ENCODE measurements at places on chromosomes 6 and 20.

DNA sequence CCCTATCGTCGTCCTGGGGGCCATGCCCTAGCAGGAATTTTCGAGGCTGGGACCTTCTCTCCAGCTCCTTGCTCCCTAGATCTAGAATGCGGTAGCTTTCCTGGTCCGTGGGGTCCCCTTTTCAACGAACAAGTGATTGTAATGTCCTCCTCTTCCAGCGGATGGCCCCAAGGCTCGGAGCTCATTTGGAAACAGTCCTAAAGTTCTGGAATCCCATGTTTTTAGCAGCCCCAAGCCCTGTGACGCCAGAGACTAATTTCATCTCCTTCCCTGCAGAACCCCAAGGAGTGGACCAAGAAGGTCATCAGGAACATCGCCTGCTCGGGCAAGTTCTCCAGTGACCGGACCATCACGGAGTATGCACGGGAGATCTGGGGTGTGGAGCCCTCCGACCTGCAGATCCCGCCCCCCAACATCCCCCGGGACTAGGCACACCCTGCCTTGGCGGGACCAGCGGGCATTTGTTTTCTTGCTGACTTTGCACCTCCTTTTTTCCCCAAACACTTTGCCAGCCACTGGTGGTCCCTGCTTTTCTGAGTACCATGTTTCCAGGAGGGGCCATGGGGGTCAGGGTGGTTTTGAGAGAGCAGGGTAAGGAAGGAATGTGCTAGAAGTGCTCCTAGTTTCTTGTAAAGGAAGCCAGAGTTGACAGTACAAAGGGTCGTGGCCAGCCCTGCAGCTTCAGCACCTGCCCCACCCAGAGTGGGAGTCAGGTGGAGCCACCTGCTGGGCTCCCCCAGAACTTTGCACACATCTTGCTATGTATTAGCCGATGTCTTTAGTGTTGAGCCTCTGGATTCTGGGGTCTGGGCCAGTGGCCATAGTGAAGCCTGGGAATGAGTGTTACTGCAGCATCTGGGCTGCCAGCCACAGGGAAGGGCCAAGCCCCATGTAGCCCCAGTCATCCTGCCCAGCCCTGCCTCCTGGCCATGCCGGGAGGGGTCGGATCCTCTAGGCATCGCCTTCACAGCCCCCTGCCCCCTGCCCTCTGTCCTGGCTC is 48.5 kb downstream of the PYGB start:
- DNase-seq: no peak

DNA sequence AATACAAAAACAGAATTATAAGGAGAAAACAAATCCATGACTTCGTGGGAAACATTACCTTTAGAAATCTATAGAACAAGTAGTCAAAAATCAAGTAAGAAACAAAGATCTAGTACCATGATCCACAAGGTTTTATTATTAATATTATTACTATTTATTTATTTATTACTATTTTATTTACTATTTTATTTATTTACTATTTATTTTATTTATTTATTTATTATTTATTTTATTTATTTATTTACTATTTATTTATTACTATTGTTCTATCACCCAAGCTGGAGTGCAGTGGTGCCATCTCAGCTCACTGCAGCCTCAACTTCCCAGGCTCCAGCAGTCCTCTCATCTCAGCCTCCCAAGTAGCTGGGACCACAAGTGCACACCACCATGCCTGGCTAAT is 13.5 kb upstream of the ELMO2 start:
- DNase-seq: no peak

- DNase-seq: no peak
These were observed 19.8 kb upstream of the VSTM2L start for GRCh38 chr20:37882961-37883712.

DNA sequence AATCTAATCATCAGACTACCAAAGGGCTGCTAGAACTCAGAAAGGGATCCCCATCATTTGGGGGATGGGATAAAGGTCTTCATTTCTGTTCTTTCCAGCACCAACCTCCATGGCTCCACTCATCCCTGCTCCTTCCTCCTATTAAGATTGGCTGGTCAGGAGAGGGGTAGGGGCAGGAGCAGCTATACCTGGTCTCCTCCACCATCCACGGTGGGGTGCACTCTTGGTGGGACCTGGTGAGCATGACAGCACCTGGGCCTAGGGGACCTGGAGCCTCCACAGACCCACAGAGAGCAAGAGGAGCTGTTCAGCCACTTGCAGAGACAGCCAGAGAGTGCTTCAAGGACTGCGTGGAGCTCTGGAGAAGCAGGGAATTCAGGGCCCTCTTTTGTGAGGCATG is 6.1 kb upstream of the ULBP2 start:
- DNase-seq: no peak

DNA sequence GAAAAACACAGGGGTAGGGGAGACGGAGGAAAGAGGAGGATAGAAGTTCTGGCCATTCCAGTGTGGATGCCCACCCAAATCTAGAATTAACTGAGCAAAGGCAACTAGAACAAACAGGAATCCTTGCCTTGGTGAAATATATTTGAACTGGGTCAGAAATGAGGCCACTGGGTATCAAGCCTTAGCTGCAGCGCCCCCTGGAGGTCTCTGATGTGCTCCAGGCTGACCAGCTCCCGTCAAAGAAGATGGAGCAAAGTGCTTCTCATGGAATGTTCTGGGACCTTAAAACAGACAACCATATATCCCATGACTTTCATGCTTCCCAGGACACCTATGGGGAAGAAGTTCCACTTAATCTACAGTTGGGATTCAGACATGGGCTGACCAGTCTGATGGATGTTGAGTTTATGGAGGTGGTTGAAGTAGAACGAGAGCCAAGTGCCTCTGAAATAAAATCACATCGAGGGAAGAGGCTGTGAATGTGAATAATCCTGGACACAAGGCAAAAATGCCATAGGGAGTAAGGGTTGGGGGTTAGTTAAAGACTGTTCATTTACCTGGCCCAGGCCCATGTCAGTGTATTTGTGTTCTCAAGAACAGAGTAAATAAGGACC is 50.4 kb downstream of the HLA-DPB1 start:
- no peak for DNase-seq

DNA sequence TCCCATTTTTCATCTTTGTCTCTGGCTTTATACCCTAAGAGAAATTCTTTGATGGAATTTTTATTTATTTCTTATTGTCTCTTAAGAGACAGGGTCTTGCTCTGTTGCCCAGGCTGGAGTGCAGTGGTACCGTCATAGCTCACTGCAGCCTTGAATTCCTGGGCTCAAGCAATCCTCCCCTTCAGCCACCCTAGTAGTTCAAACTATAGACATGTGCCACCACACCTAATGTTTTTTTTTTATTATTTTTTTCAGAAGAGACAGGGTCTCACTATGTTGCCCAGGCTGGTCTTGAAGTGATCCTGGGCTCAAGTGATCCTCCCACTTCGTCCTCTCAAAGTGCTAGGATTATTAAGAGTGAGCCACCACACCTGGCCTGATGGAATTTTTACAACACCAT is 40.5 kb downstream of the FKBP5 start:
- no peak for DNase-seq

DNA sequence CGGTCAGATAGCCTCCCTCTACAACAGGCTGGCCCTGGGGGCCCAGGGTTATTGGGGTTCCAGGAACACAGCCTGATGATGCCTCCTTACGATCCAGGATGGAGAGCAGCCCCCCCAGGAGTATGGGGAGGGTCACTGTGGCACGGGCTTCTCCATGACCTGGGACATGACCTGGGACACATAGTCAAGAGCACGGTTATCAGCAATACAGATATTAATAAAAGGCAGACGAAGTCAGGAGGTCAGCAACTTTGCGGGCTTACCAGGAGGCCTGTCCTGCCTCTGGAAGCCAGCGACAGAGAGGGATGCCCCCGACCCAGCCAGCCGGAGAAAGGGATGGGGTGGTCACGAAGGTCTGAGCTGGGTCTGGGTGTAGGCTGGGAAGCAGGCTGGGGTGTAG is 795 bp downstream of the MMP24OS start:
- DNase-seq: no peak

DNA sequence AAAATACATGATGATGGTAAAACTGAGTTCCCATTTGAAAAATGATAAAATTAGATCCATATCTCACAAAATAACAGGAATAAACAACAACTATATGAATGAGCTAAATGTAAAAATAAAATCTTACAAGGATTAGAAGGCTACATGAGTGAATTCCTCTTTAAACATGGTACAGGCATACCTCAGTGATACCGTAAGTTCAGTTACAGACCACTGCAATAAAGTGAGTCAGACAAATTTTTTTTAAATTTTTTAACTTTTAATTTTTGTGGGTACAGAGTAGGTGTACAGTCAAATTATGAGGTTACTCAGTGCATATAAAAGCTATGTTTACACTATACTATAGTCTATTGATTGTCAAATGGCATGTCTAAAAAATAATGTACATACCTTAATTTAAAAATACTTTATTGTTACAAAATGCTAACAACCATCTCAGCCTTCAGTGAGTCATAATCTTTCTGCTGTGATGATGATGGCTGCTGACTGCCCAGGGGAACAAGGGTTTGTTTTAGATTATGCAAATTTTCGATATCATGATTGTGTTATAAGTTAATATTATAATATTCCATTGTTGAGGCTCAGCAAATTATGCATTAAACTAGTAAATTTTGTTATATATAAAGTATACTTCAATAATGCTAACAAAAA is 222.8 kb upstream of the RUNX2 start:
- DNase-seq: no peak

- no peak for DNase-seq
These were observed 46.2 kb downstream of the MYB start for GRCh38 chr6:135227349-135227748.

GRCh38 chr20:35087791-35088190 is 4.8 kb downstream of the TRPC4AP start:
- DNase-seq: no peak

- no peak for DNase-seq
These were observed 28.6 kb upstream of the PCMTD2 start for GRCh38 chr20:64226686-64227580.

DNA sequence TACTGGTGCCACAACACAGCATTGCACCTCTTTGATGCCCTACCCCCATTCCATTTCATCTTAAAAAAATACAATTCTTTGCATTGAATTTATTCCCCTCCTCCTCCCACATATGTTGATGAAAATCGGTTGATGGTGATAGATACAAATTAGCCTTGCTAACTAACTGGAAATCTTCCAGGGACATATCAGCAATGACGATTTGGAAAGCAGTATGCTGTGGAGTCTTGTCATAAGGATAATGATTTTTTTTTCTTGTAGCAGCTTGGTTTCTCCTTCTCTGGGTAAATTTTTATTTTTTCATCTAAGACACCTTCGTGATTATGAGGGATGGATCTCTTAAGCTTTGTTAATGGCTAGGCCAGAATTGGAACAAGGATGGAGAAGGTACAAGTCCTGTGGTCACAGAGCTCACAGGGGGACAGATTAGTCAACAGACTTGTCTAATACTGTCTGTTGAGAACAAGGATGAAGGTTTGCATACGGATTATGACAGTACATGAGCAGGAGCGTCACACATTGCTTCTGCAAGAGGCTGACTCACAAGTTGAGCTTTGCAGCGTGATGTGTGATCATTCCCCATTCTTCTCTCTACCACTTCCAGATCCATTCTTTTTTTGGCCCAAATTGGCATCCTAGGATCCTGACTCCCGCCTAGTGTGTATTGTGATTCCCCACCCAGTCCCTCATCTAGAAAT is 233.1 kb upstream of the FERMT1 start:
- DNase-seq: no peak

DNA sequence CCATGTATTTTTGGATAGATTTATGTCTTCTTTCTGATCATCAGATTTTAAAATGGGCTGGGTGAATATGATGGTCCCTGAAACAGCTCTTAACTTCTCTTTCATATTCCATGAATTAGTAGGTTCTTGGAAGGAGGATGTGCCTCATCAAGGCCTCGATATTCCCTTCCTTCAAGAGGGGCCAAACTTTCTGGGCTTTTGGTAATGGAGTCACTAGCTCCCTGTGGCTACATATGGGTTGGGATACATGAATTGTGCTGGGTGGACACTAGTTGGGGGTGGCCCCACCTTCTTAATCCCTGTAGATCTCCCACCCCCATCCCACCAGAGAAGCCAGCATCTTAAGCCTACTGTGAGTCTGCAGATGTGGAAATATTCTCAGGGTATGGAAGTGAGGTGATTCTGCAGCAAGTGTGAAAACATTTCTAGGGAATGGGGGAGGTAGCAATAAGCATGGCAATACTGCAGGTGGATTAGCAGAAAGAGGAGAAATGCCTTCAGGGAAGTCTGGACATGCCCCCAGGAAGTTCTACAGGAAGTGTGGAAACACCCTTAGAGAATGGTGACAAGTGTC is 2.2 kb downstream of the TP53INP2 start:
- no peak for DNase-seq

DNA sequence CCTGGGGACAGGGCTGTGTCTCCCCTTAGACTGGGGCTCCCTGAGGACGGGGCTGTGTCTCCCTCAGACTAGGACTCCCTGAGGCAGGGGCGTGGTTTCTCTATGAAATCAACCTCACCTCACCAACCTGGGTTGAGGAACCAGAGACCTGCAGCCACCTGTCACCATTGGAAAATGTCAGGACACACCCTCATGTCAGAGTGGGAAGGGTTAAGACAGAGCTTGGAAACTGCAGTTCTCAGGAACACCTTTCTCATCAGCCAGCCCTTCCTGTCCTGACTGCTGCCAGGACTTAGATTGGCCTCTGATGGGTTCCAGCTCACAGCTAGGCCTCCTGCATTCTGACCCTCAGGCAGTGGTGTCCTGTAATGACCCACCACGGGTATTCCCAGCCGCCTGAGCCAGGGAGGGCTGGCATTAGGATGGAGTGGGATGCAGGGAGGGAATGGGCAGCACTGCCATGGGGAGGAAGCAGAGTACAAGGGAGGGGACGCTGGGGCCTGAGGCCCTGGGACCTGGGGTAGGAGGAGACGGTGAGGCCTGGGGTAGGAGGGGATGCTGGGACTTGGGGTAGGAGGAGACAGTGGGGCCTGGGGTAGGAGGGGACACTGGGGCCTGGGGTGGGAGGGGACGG is 76.3 kb downstream of the MRPL14 start:
- no peak for DNase-seq

- DNase-seq: no peak
These were observed 87.8 kb upstream of the FOXA2 start for GRCh38 chr20:22672191-22672590.

DNA sequence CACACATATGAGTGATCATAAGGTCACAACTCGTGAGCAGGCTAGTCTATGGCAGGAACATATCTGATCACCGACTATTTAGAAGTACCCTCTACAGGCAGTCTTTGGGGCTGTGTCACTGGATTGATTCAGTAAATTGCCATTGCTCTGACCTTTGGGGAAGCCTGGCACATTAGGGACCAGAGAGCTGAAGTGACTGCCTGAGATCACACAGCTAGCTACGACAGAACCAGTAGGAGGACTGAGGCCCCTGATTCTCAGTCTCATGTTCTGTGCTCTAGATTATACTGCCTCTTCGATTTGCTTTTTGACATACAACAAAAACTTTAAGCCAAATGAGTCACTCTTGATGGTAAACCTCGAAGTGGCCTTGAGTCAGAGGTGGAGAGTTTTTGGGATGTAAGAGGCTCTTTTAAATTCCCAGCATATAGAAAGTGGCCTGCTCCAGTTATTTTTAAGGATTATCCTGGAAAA is 247.5 kb upstream of the SUPT3H start:
- DNase-seq: no peak

All from left renal cortex interstitium (tissue), 4 donors.